ENCODE measurements at places on chromosomes 11 and 22.

- DNase-seq = peak; percentile 58
These were observed 7.7 kb downstream of the BLID start for GRCh38 chr11:122108192-122108799.

- no peak for DNase-seq
These were observed 48.8 kb upstream of the B3GAT1 start for GRCh38 chr11:134460881-134461280.

GRCh38 chr11:93659841-93660240 lies 1.6 kb upstream of the CEP295 start:
- DNase-seq = no peak

DNA sequence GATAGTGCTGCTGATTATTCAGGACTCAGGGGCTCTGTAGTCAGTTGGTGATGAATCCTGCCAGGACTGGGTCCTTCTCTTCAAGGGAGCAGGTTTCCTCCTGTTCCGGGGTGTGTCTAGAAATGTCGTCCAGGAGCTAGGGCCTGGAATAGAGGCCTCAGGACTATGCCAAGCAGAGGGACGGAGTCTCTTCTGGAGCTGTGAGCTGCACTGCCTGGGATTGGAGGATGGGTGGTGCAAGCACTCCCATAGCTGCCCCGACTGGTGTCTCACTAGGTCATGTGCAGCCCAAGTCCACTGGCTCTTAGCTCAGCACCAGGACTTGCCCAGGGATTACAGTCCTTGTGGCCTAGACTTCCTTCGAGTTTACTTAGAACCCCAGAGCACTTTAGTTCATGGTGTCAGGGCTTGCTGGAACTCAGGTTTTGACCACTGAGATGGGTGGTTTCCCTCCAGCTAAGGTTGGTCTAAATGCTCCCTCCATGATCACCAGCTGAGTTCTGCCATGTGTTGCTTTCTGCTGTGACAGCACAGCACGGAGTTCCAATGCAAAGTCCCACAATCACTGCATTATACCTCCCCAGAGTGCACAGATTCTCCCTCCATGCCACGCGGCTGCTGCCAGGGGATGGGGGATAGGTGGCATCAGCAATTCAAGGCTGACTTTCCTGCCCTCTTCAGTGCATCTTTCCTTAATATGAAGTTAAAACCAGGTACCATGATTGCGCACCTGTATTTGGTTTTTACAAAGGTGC lies 42.6 kb upstream of the SHANK2 start:
- DNase-seq = no peak

GRCh38 chr11:93464927-93465540 lies 78.2 kb downstream of the SMCO4 start:
- DNase-seq = no peak

DNA sequence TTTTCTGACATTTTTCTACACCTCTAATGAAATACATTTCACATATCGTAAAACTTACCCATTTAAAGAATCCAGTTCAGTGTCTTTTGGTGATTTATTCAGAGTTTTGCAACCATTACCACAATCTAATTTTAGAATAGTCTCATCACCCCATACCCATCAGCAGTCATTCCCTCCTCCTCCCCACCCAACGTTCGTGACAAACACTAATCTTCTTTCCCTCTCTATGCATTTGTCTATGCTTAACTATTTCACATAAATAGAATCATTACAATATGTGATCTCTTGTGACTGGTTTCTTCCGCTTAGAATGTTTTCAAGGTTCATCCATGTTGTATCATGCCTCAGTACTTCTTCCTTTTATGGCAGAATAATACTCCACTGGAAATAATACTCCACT lies 9.5 kb downstream of the TTC28 start:
- DNase-seq = no peak

DNA sequence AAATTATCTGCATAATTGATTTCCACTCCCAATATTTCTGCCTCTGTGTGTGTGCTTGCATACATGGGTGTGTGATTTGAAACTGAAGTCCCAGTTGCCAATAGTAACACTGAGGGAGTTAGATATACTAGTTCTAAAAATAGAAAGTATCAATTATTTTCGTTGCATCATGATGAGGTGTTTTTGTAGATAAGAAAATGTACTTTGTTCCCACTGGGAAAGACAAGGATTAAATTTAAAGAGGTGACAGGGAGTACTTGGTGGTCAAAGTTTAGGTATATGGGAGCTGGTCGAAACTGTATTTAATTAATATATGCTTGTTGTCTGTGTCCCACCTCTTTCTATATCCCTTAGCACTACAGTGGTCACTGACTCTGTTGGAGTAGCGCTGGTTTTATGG lies 444.5 kb downstream of the NELL1 start:
- no peak for DNase-seq

DNA sequence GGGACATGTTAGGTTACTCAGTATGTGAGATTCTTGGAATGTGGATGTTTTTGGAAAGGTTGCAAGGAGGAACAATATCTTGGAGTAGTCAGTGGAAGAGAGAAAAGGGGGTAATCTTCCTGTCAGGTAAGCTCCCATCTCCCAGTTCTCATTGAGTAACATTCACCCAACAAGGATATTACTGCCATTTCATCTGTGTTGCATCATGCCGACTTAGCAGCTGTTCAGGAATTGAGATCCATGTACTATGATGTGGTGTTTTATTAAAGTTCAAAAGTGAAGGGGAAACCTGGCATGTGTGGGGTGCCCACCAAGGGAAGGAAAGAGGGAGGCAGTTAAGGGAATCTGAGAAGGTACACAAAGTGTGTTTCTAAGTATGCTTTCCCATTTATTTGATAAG lies 58.4 kb upstream of the RASSF10 start:
- no peak for DNase-seq

- DNase-seq = peak; percentile 63
These were observed 16.8 kb upstream of the ACCSL start for GRCh38 chr11:44030996-44031395.

DNA sequence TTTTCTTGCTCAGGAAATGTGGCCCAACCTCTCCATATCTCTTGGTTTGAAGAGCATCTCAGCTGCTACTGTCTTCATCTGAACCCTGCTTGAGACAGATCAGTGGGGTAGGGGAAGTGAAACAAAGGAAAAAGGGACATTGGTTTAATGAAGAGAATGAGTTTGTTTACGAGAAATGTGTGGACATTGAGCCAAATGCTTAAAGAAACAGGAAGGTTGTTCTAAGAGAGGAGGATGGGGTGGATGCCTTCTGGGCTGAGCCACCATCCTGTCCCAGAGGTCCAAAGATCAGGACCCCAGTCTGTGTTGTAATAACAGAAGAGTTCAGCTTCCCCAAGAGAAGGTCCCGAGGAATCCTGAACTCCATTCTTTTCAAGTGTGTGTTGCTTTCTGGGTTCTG lies 369.7 kb downstream of the INSC start:
- DNase-seq = no peak

GRCh38 chr22:38080850-38081635 lies 2.9 kb downstream of the SLC16A8 start:
- peak; percentile 57 for DNase-seq

DNA sequence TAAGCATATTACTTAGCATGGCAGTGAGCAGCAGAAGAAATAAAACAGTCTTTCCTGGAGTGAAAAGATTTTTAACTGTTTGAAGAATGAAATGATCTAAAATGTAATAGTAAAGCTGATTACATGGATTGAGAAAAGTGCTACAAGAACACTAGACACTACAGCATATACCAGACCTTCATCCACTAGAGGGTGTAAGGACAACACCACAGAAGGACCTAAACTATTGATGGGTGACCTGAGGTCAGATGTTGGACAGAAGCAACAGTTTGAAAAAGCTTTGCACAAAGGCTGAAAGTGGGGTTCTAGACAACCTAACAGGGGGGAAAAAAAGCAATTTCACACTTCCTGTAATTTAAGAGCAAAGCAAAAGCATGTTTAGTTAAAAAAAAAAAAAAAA lies 97.7 kb downstream of the RBFOX2 start:
- no peak for DNase-seq

DNA sequence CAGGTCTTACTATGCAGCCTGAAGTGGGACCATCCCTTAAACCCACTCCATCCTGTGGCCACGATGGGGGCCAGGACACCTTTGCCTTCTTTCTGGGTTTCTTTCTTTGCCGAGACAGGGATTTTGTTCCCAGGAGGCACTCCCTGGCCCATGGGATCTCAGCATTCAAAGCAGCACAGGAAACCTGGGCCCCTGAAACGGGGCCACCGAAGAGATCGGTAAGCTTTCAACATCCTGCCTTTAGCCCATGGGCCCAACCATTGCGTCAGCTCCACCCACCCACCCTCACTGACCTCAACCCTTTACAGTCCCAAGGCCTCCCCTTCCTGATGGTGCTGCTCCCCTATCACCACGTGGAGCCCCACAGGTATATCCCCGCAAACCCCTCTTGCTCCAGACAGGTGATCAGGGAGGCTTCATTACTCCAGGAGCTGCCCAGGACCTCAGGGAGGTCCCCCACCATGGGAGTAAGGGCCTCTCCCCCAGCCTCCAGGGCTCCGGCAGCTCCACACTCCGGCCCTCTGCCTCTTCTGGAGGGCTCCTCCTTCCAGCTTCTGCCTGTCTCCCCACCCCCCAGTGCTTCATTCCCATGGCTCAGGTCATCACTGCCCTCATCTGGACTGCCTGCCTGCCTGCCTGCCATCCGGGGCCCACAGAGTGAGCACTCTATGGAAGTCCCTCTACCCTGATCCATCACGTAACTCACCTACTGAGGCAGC lies 42.0 kb upstream of the TUB start:
- no peak for DNase-seq

- DNase-seq = no peak
These were observed 38.4 kb upstream of the CWF19L2 start for GRCh38 chr11:107496011-107496410.

DNA sequence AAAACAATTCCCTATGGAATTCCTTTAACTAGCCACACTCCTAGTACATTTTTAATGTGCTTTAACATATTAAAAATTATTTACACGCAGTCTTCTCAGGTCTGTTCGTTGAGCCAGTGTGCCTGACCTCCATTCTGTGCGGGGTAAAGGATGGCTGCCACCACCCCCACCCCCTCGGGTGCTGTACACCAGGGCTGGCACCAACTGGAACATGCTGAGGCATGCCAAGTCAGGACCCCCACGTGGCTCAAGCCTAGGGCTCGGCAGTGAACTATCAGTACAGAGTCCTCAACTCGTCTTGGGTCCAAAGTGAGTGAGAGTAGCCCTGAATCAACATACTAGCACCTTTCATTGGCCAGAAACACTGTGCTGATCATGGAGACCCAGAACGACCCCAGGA lies 32.5 kb upstream of the PHF21B start:
- no peak for DNase-seq

- DNase-seq = no peak
These were observed 609.5 kb downstream of the NELL1 start for GRCh38 chr11:21278840-21279239.

DNA sequence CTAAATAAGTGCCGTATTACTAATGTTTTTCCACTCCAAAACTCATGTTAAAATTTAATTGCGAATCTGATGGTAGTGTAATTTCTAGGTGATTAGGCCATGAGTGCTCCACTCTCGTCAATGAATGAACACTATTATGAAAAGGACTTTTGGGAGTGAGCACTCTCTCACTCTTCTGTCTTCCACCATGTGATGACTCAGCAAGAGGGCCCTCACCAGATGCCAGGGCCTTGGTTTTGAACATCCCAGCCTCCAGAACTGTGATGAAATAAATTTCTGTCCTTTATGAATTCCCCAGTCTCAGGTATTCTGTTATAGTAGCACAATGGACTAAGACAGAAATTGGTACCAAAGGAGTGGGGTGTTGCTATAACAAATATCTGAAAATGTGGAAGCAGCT lies 8.1 kb downstream of the JRKL start:
- no peak for DNase-seq

DNA sequence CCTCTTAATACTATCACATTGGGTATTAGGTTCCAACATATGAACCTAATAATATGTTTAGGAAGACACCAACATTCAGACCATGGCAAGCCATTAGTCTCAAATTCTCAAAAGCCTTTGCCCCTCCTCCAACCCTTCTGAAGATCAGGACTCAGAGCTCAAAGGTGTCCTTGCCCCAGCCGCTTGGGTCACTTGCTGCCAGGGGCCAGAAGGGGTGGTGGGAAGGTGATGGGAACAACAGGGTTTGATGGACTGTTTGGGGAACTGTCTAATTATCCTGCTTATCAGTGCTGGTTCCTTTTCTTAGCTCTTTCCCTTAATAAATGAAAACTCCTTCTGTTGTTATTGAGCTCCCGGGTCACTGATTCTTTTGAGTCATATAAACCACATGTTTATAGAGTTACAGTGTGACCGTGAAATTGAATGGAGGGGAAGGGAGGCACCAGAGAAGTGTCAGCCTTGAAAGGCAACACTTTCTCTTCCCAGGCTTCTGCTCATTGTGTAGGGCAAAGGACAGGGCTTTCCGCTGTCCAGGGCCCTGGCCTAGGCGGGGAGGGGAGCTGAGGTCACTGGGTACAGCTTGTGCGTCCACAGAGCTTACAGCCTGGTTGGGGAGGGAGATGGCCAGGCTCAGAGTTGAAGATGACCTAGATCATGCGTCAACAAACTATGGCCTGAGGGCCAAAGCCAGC lies 105.1 kb downstream of the FBXO7 start:
- DNase-seq = no peak

DNA sequence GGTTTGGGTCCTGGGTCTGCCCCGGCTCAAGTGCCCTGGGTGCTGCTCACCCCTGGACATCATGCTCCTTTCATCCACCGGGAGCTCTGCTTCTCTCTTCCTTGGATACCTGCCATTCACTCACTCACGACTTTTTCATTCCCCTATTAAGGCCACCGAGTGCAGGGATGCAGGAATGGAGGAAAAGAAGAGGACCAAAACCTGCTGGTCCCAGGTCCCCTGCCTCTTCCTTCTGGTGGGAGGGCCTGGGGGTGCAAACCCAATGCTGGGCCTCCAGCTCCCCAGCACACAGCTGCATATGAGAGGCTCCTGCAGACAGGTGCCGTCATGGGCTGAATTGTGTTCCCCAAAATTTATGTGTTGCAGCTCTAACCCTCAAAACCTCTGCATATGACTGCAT lies 36.8 kb upstream of the MYEOV start:
- no peak for DNase-seq

GRCh38 chr11:69906453-69906907 lies 87.3 kb upstream of the FGF3 start:
- peak; percentile 95 for DNase-seq

GRCh38 chr22:17974703-17975372 lies 49.5 kb downstream of the MICAL3 start:
- no peak for DNase-seq

DNA sequence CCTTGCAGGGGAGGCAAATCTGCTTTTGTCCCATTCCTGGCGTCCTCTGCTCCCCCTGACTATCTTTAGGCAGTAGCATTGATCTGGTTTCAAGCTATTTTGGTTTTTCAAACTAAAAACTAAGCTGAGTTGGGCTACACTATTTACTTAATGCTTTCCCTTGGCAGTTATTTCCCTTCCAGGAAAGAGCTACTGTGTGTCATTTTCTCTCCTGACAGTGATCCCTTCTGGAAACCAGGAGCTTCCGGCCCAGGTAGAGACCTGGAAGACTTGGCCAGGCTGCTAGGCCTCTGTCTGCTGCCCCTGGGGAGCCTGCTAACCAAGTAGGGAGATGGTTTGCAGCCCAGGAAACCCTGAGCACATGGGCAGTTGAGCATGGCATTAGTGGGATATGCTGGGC lies 35.0 kb downstream of the NAV2 start:
- DNase-seq = no peak

GRCh38 chr11:18088966-18089365 lies 16.9 kb downstream of the SAAL1 start:
- no peak for DNase-seq

Measured in ELF-1 (cell line).